NCI-H1436 treated with DMSO at 0.1 percent for 48 hours (cell line): ENCODE measurements at places on chromosomes 1 and 21.

DNA sequence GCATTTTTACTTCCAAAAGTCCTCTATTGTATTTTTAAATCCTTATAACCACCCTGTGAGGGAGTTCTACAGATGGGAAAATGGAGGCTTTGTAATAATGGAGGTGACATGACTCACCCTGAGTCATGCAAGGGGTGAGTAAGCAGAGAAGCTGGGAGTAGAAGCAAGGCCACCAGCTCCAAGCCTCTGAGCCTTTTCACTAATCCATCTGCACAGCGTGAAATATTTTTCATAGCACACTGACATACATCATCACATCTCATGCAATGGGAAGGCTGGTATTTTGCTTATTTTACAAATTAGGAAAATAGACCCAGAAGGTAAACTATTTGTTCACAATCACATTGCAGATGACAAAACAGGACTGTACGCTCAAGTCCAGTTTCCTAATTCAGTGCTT lies 96.9 kb downstream of the KCNH1 start:
- no peak for DNase-seq

DNA sequence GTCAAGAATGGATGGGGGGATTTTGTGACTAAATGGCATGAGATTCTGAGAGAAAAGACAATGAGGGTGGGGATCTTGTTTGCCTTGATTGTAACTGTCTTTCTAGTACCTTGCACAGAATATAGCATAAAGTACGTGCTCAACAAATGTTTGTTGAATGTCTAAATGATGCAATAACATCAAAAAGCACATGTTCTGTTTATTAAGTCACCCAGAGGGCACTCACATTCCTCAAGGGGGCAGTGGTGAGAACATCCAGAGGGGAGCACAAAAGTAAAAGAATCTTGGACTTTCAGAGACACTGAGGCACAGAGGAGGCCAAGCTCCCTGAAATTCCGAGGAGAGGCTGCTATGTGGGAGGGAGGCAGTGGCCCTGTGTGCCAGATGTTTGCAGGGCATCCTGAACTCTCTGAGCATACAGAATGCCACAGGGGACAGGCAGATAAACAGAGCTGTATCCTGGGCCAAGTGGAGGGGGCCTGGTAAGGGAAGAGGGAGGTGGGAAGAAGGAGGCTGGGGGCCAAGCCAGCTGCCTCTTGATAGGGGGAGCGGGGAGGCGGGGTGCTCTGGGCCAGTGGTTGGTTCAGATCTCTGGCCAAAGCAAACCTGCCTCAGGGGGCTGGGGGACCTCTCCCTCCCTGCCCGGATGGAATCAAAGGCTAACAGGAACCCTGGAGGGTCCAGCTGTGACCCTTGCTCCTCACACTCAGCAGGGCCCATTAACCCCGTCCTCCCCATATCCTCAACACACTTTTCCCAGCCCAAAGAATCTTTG lies 6.5 kb upstream of the ATP1A2 start:
- no peak for DNase-seq

DNA sequence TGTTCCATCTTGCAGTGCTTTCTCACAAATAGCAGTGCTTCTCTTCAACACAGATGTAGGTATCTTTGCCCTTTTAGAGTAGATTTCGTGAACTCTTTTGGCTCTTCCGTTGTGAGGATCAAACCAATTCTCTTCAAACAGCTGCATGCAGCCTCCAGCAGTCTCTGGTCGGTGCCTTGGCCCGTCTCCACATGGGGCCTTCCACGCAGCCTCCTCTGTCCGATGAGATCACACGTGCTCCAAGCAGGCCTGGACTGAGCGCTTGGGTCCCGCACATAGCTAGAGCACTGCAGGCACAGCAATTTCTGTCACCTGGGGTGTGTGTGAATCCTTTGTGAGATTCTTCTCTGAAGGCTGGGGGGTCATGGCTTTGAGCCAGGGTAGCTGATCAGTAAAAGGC lies 82.8 kb upstream of the KCNE2 start:
- DNase-seq, result no peak

GRCh38 chr1:30823969-30824735 lies 66.6 kb upstream of the LAPTM5 start:
- DNase-seq, result peak; percentile 81

DNA sequence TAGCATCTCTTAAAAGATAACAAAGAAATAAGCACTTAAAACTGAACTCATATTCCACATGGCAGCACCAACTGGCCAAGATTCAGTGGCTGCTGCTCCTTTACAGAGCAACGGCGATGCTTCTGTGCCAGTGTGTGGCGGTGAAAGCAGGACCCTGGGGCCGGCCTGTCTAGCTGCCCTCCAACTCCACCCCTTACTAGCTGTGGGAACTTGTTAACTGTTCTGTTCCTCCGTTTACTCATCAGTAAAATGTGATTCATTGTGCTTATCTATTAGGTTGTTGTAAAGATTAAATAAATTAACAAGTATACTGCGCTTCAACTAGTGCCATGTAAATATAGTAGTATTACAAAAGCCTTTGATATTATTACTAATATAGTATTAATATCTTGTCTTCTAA lies 133.2 kb downstream of the GDAP2 start:
- DNase-seq, result no peak

DNA sequence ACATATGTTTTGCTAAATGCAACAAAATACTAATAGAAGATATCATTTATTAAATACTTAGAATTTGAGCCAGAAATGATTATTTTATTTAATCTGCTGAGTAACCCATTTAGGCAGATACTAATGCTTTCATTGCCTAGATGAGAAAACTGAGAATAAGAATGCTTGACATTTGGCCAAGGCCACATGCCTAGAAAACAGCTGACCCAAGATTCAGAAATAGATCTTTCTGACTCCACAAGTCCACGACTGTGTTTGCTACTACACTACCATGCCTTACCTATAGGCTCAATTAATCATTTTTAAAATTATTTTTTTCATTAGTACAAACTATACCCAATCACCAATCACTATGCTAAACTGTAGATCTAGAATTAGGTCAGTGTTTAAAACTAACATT lies 129.7 kb downstream of the ATP1B1 start:
- DNase-seq, result no peak
